ENCODE measurements at places on chromosomes 7 and 10.

DNA sequence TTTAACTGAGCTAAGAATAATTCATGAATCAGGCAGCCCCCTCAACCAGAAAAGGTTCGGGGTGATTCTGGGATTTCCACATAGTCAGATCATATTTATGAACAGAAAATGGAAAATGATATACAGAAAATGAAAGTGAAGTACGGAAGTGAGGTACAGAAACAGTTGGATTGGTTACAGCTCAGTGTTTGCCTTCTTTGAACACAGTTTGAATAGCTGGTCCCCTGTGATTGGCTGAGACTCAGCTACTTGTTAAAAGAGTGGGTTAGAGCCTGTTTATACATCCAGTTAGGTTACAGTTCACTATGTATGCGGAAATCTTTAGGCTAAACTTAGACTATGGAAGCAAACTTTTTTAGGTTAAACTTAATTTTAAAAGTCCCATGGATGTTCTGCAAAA lies 511.7 kb downstream of the PLXDC2 start:
- DNase-seq = no peak

DNA sequence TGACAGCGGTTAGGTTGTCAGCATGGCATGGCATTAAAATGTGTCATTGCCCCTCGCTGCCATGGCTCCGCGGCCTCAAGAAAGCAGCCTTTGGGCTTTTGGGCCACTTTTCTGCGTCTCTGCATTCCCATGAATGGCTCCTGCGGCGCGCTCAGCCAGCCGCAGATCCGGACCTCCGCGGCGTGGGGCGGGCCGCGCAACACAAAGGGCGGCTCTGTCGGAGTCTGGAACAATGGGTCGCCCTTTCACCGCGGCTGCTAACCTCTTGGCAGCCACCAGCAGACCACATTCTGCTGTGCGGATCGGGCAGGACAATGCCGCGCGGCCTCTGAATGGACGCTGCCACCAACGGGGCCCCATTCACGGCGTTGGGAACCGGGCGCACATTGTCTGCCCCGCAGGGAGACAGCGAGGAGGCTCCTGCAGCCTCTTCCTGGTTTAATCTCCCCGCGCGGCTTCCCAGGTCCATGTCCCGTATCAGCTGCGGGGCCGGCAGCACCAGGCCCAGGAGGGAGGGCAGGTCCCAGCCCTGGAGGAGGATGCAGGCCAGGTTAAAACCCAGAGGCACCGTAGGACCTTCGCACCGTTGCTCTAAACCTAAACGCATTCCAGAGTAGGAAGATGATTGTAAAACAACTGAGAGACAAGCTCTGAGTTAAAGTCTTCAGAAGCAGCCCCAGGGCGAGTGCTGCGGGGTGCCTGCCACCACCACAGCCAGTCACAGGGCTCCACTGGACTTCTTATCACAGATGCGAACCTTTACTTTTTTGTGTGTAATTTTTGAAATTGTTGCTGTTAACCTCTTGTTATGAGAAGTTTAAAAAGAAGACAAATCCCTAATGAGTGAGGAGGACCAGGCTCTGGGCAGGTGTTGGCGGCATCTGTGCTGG lies 71.6 kb downstream of the NKX6-2 start:
- no peak for DNase-seq

GRCh38 chr10:31620226-31621151 lies 301.5 kb downstream of the ZEB1 start:
- DNase-seq = no peak

DNA sequence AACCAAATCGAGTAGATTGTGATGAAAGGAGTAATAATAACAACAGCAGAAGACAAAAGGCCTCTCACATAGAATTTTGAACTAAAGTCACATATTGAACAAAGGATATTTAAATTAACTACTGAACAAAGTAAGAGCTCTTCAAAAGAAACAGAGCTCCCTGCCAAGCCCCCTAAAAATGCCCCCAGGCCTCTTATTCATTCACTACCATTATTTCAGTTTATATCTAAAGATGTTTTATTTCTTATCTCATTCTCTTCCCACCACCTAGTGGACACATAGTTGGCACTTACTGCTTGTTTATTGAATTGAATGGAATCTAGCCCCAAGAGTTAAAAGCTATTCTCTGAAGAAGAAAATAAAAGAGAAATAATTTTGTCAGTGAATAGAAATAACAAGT lies 37.4 kb downstream of the VCL start:
- DNase-seq = no peak

Measured in KG1 (cell line).